ENCODE measurements at places on chromosomes 6 and 20. TPM values are rescaled to one million over a fixed set of nuclear protein-coding genes. Genes with fewer than 3 reads are reported as not detected.

MLN gene
- not detected for total RNA-seq

CCN2 gene
- 221 TPM for total RNA-seq

RIPOR2 gene
- total RNA-seq: 0.69 TPM

NKAIN4 gene
- 4.0 TPM for total RNA-seq

MARCKS gene
- 15.4 TPM for total RNA-seq

KIF6 gene
- total RNA-seq: 0.18 TPM

TREML1 gene
- total RNA-seq: not detected

MYL9 gene
- 26.4 TPM for total RNA-seq
